ENCODE measurements at places on chromosomes 5 and 9.

DNA sequence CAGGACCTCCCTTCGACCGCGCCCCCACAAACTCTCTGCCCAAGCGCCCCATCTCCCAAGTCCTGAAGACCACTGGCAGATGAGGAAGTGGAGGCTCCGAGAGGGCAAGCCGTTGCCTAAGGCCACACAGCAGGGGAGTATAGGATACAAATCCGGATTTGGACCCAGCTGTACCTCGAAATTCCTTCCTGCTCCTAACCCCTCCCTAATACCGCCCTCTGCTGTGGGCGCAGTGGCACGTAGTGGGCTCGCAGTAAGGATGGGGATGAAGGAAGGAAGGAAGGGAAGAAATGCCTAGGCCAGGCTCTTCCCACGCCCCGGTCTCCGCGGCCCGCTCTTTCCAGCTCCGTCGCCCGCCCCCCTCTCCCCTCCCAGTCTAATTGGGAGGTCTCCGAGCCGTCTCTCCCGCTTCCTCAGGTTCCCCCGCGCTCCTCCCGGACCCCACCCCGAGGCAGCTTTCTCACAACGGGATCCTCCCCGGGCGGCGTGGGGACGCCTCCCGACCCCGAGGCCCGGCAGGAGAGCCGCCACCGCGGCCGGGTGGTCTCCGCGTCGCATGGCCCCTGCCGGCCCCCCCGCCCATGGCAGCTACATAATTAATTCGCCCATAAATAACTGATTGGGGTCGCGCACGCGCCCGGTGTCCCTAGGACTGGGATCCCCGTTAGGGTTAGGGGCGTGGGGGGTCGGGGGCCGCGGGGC is 138.9 kb downstream of the C9orf50 start:
- ATAC-seq = peak; percentile 4

- ATAC-seq = peak; percentile 36
These were observed 177.7 kb downstream of the CPLANE1 start for GRCh38 chr5:37071487-37071886.

- ATAC-seq = no peak
These were observed 51.0 kb downstream of the DOCK2 start for GRCh38 chr5:169688106-169688505.

- no peak for ATAC-seq
These were observed 78.7 kb upstream of the UNC5A start for GRCh38 chr5:176731506-176732160.

DNA sequence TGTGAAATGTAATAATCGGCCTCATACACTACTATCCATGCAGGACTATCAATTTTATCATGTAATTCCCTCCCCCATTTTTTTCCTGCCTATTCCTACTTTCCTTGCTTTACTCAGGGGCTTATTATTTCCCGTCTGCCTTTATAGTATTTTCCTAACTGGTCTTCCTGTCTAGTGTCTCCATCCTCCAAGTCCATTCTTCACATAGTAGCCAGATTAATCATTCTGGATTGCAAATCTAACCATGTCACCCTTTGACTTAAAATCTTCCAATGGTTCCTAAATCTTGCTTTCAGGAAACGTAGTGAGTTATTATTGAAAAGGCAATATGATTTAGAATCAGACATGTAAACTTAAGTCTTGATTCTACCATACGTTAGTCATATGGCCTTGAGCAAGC is 307.4 kb upstream of the HAPLN1 start:
- no peak for ATAC-seq

DNA sequence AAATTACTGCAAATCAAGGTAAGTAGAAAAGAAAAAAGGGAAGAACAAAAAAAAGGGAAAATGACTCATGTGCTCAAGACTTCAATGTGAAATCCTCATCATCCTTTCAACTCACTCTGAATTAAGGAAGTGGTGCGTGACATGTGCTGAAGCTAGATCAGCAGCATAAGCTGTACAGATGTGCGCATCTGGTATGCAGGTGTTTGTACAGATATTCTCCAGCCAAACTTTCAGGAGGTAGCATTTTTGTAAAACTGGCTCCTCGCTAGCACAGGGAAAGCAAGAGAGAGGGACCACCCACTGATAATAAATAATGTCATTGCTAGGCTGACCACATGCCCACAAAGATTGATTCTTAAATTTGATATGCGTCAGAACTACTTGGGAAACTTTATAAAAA is 253.9 kb upstream of the RGMB start:
- no peak for ATAC-seq

GRCh38 chr5:3449481-3449880 is 146.2 kb upstream of the IRX1 start:
- no peak for ATAC-seq

- ATAC-seq = no peak
These were observed 5.5 kb upstream of the SET start for GRCh38 chr9:128683340-128684064.

DNA sequence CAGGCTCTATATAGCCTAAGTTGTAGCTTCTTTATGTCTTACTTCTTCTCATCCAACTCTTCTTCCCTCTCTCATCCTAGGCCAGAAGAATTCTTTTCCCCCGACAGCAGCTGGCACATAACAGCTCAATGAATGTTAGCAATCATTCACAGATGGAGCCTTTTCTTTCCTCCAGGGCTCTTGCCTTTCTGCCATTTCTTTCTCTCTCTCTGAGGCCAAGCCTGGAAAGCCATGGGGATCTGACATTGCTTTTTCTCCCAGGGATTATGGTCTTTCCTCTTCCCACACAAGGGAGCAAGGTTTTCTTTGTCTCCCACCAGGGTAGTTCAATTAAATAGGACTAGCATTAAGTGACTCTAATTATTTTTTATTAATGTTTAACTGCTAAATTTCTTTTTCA is 20.5 kb downstream of the SMIM15 start:
- ATAC-seq = no peak

DNA sequence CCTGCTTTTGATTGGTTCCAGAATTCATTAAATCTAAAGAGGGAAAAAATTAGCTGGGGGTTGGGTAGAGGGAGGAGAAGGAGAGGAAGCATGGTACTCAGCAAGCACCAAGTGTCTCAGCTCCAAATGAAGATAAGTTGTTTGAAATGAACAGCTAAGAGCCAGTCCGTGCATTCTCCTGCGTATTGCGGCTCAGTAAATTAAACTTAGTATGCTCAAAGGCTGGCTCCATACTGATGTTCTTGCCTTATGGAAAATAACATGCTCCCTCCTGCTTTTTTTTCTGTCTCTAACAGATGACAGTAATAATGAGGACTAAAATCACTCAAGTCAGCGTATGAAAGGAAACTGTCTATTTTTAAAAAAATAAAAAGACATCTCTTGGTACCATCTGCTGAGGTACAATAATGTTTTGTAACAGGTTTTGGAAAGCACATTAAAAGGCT is 161.0 kb downstream of the SPATA31D1 start:
- peak; percentile 88 for ATAC-seq

DNA sequence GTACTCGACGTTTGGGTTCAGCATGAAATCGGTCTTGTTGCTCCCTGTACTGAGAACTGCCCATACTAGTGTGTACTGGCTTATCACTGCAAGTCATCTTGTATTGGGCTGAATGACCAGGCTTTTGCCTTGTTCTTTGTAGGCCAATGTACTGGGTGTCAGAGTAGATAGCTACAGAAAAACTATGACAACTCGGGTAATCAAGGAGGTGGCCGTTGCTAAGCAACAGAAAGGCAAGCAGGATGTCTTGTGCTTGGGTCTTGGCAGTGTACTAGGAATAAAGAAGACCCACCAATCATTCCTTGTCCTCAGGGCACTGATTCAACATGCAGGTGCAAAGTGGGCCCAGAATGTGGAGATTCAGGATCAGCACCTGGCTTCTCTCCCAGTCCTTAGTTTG is 11.9 kb upstream of the SHISAL2B start:
- no peak for ATAC-seq

- no peak for ATAC-seq
These were observed 32.5 kb upstream of the ABLIM3 start for GRCh38 chr5:149108651-149109280.

DNA sequence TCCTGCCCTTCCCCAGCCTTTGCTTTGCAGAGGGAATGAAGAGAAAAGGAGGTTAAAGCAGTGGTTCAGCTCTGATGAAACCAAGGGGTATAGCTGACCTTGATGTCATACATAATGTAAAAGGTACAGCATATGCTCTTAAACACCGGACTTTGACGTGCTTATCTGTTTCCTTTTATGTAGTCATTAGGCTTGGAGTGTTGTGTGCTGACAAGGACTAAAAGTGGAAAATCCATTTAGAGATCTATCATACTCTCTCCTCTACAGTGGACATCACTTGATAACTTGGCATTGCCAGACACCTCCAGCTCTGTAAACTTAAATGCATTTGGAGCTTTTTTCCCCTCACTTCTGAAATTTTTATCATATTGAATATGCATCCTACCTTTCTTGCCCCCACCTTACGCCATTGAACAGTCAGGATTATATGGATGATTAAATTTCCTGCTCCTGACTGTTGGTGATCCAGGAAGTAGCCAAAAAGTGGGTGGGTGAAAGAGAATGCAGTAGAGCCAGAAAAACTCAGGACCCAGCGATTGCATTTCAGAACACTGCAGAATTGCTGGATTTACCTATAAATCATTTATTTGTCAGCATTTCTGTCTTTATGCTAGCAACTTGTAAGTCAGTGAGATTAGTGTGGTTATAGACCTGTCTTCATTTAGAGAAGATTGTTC is 4.1 kb downstream of the TNFAIP8 start:
- ATAC-seq = no peak

DNA sequence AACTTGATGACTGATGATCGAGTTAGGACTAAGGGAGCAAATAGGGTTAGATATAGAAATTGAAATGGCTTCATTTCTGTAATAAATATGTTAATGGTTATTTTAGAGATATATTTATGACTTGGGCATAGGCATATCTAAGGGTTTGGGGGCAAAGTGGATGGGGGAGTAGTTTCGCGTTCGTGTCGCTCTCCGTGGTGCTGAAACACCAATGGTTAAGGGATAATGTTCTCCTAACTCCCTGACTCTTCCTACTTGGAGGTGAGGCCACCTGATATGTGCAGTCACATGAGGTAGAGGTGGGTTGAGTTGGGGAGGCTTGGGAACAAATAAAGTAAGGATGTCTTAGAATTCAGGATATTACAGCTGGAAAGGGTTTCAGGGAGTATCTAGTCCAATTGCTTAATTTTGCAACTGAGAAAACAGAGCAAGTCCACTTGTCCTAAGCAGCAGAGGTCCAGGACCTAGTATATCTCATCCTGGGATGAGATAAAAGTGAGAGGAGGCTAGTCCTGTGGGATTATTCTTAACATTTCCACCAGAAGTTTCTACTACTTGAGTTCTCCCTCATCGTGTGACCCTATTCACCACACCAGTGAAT is 44.0 kb upstream of the MAP1B start:
- no peak for ATAC-seq

GRCh38 chr5:124263680-124264491 is 482.6 kb downstream of the ZNF608 start:
- no peak for ATAC-seq

- ATAC-seq = no peak
These were observed 167.5 kb downstream of the SYK start for GRCh38 chr9:90969021-90969675.

- ATAC-seq = peak; percentile 49
These were observed 155.0 kb upstream of the PRDM9 start for GRCh38 chr5:23352446-23352845.

- ATAC-seq = peak; percentile 6
These were observed 453 bp downstream of the CPEB4 start for GRCh38 chr5:173888473-173889131.

- ATAC-seq = no peak
These were observed 328.6 kb downstream of the ENC1 start for GRCh38 chr5:74311961-74312360.

DNA sequence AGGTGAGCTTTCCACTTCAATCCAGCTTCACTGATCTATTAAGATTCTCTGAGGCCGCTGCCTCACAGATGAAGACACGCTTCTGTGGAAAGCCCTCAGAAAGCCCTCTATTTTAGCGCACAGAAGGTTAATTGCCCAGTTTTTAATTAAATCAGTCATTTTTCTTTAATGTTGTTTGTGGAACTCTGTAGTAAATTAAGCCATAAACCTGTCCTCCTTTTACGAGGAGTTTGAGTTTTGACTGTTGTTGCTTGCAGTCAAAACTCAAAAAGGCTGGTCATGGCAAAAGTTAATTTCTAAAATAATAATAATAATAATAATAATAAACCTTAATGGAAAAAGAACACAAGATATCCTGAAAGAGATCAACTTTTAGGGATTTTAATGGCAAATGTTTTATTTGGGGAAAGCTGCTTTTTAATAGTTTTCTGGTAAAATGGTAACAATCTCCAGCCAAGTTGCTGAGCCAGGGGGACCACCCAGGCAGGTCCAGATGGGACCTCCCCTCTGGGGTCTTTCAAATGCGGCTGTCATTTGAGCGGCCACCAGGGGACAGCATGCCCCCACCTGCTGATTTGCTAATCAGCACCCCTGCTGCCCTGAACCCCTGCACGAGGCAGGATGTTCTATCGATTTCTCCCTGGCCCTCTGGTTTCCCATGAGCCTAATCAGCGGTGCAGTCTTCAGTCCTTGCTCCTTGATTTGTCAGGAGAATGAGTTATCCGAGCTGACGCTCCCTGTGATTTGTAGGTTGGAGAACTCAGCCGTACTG is 247.2 kb downstream of the FSTL4 start:
- no peak for ATAC-seq

Measured in SK-N-SH treated with all-trans-retinoic acid at 6 μM for 48 hours (cell line).